ENCODE measurements at places on chromosomes 6 and 20.

DNA sequence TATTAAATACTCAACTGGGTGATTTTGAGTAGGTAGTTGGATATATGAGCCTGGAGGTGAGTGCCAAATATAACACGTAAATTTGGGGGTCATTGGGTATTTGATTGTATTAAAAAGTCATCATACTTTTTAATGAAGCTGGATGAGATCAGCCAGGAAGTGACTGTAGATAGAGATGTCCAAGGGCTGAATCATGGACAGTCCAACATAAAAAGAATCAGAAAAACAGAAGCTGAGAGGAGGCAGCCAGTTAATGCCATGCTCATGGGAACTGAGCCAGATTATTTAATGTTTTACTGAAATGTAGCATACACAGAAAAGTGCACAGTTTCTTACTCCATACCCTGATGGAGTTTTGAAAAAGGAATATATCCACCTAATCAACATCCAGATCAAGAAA lies 435.5 kb upstream of the PLCB4 start:
- H3K4me3 ChIP-seq, result no peak overlapping the region
- no peak for DNase-seq
- no peaks in the 10 kb centered on the region for H3K36me3 ChIP-seq
- H3K27ac ChIP-seq, result no peak overlapping the region
- H3K27me3 ChIP-seq, result no peaks in the 10 kb centered on the region

GRCh38 chr6:135823851-135824250 lies 27.6 kb upstream of the PDE7B start:
- no peaks in the 10 kb centered on the region for H3K27me3 ChIP-seq
- no peaks in the 10 kb centered on the region for H3K36me3 ChIP-seq
- no peaks in the 10 kb centered on the region for H3K4me1 ChIP-seq
- no peak overlapping the region for H3K4me3 ChIP-seq
- DNase-seq, result no peak

GRCh38 chr20:57890202-57890800 lies 180.5 kb upstream of the PMEPA1 start:
- DNase-seq, result no peak
- no peaks in the 10 kb centered on the region for H3K36me3 ChIP-seq
- no peak overlapping the region for H3K27ac ChIP-seq
- H3K4me3 ChIP-seq, result no peak overlapping the region
- H3K27me3 ChIP-seq, result no peaks in the 10 kb centered on the region

DNA sequence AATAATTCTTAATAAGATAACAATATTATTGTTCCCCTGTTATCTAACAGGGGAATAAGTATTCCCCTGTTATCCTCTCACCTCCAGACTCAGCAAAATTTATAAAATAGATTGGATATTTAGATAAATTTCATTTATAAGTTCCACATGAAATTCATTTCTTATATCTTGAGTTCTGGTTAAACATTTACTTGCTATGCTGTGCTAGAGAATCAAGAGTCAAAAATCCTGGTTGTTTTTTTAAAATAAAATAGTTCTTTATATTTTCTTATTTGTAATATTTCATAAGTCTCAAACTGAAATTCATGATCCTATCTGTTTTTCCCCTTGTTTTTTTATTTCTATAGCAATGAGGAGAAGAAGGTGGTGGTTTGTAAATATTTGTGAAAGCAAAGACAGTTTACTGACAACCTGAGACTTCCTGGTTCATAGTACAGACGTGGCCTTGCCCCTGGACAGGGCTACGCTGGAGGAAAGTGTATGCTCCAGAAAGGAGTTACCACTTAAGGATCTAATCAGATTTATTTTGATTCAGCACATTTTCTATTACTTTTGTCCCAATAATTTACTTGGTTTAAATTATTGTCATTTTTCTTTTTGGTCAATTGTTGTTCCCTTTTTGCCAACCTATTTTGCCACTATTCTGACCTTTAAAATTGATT lies 37.8 kb upstream of the MARCKS start:
- no peaks in the 10 kb centered on the region for H3K36me3 ChIP-seq
- H3K4me3 ChIP-seq, result no peak overlapping the region
- H3K4me1 ChIP-seq, result peaks cover 12% of the 10 kb centered on the region
- no peaks in the 10 kb centered on the region for H3K27me3 ChIP-seq

GRCh38 chr6:131250122-131250521 lies 114.9 kb downstream of the AKAP7 start:
- no peaks in the 10 kb centered on the region for H3K27me3 ChIP-seq
- H3K27ac ChIP-seq, result no peak overlapping the region
- peaks cover 13% of the 10 kb centered on the region for H3K4me1 ChIP-seq
- H3K36me3 ChIP-seq, result no peaks in the 10 kb centered on the region
- DNase-seq, result no peak

Data from PC-9 (cell line).